ENCODE measurements at places on chromosomes 11 and 22.

DNA sequence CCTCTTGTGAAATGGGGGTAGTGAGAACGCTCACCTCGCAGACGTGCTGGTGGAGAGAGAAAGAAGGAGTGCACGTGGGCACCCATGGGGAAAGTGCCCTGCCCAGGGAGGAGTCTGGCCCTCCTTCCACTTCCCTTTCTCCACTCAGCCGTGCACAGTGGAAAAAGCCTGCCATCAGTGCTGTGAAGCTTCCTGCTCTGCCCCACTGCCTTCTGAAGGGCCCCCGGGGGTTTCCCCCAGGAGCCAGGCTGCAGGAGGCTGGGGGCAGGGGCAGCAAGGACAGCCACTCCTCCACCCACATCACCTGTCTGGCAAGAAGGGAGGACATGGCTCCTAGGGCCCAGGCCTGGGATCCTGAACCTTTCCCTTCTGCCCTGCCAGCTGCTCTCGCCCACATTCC lies 7.6 kb downstream of the TP53I11 start:
- no peak for DNase-seq

GRCh38 chr22:41919357-41920224 lies 4.7 kb upstream of the SHISA8 start:
- no peak for DNase-seq

GRCh38 chr22:28903729-28904128 lies 20.4 kb downstream of the ZNRF3 start:
- DNase-seq: no peak

DNA sequence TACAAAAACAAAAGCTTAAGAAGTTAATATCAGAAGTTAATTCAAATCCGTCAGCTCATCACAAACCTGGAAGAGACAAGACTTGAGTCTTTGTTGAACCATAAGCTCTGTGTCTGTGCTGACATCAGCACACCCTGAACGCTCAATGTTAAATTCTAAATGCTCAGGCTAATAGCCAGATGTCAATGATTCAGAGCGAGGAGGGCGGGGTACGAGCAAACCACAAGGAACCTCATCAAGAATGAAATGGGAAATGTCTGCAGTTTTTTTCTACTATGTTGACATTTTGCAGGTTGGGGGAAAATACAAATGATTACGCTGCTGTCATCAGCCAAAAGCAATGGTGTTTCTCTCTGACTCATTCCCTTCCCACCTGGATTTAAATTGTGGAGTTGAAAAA lies 1057.2 kb downstream of the NTM start:
- no peak for DNase-seq

Measured in HTR-8/SVneo (cell line).